ENCODE measurements at places on chromosomes 3 and 15.

DNA sequence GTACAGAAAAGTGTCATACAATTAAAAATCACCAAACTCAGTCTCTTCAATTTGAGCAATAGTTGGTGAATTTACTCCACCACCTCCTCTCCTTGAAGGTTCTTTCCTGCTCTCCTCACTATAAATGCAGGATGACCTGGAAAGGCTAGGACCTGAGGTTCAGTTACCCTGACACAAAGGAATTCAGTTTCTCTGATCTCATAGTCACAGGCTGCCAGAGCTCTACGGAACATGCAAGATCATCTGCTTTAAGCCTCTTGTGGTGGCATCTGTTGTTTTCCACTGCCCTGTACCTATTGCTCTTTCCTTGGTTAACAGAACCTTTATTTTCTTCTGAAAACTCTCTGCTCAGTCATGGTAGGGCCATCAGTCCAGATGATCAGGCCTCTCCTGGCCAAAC, 4.9 kb upstream of the TP63 start:
- no peak for DNase-seq

DNA sequence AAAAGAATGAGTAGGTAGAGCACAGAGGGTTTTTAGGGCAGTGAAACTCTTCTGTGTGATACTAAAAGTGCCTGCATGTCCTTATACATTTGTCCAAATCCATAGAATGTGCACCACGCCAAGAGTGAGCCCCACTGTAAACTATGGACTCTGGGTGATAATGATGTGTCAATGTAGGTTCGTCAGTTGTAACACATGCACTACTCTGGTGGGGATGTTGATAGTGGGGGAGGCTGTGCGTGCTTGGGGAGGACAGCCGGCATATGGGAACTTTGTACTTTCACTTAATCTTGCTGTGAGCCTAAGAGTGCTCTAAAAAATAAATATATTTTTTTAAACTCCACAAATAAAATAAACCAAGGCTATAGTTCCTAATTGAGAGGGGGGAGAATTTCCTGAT, 319.2 kb downstream of the SHQ1 start:
- no peak for DNase-seq

DNA sequence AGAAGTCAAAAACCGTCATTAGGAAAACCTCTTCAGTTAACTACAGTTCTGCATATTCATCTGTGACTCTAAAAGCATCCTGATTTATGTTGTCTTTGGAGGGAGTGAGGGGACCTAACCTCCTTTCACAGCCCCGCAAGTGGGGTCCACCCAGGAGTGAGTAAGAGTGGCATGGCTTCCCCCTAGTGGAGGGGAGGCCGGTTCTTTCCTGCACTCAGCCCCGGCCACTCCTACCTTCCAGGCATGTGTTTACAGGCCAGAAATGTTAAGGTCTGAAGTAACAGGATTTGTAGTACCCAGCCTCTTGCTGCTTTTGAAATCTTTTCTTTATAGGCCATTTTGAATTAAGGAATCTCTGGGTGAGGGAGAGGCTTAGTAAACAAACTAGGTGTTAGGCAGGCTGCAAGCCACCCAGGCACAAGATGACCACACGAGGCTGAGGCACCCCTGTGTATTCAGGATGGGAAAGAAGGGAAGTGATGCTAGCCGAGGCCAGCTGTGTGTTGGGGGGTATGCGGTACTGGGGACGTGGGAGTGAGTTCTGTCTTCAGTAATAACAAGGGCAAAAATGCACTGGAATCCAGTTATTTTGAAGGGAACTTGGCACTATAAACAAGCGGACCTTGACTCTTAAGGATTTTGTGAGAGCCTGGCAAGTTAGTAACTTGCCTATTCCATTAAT, 50.5 kb downstream of the CTDSPL start:
- no peak for DNase-seq

GRCh38 chr3:61857297-61857696, 295.9 kb downstream of the PTPRG start:
- no peak for DNase-seq

DNA sequence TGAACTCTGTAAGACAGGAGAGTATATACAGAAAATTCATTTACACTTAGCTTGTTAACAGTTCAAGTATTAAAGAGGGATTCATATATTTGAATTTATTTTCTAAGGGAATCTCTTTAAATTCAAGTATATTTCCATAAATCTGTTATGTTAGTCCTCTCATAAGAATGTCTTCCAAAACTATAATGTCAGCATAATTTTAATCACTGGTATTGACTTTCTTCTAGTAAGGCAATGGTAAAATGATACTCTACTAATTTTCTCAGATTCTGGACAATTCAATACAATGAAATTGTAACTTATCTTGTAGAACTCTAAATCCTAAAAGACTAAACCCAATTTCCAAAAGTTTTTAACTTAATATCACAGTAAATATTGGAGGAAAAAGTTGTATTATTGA, 66.3 kb upstream of the EPHA6 start:
- no peak for DNase-seq

GRCh38 chr3:17969244-17969643, 226.8 kb upstream of the TBC1D5 start:
- DNase-seq = no peak

- DNase-seq = no peak
Observed at GRCh38 chr3:31974471-31974870, 6.6 kb downstream of the OSBPL10 start.

DNA sequence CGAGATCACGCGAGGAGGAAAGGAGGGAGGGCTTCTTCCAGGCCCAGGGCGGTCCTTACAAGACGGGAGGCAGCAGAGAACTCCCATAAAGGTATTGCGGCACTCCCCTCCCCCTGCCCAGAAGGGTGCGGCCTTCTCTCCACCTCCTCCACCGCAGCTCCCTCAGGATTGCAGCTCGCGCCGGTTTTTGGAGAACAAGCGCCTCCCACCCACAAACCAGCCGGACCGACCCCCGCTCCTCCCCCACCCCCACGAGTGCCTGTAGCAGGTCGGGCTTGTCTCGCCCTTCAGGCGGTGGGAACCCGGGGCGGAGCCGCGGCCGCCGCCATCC, 1.1 kb upstream of the SETD5 start:
- peak; percentile 98 for DNase-seq

GRCh38 chr3:5126586-5126985, 4.5 kb downstream of the ARL8B start:
- DNase-seq = peak; percentile 51

GRCh38 chr3:194661946-194662345, 10.0 kb downstream of the LSG1 start:
- no peak for DNase-seq

GRCh38 chr3:7520059-7520458, 659.1 kb downstream of the GRM7 start:
- no peak for DNase-seq

DNA sequence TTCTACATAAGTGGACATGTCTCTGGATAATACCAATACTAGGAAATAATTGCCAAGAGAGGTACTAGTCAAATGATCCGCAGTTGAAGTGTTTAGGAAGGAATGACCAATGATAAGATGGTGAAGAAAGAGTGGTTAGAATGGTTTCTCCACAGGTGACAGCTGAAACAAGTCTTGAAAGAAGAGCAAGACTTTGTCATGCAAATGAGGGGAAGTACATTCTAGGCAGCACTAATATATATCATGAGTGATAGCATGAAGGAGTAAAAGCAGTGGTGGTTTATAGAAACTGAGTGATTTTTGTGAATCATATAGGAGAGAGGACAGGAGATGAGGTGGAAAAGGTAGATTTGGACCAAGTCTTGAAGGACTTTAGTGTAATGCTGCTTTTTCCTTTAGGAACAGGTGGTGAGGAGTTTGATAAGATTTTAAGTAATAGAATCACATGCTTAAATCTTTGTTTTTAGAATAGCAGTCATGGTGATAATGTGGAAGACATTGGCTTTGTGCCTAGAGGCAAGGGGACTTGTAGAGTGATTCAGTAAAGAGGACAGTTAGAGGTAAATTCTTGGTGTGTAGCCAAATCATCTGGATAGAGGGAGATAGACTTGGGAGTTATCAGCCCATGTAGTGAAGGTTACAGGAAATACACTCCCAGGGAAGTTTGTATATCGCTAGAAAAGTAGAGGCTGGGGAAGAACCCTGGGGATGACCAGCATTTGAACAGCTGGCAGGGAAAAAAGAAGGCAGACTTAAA, 31.9 kb downstream of the SLMAP start:
- DNase-seq = no peak

DNA sequence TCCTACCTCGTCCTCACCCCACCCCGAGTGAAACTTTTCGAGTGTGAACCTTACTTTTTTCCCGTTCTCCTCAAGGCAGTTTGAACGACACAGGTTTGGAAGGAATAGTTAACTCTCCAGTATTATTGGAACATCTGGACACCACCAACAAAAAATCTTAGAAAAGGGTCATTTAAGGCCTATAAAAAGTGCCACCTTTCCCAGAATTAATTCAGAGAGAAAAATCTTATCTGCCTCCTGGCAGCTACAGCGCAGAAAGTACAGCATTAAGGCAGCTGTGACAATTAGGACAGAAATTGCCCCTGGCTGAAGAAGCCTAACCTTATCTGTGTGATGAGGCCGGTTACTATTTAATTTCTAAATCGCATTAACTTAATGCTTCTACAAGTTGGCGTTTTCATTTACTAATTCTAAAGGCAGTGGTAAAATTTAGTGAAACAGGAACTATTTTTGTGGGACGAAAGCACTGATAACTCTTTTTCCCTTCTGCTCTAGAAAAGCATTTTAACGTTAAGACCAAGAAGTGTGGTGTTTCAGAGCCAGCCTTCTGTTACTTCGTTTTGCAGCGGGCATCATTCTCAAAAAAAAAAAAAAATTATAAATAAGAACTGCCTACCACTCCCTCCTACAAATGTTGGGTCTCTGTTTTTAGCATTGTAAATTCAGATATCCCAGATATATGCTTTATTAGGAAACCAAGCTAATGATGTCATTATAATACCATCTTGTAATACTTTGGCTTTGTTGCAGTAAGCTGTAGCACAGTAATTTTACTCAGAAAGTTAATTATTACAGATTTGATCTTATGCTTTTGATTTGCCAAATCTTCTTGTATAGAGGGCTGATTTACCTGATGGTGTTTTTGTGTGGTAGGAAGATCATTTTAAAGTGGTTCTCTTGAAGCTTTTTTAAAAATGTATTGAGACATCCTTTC, 1.4 kb downstream of the ATP11B start:
- peak; percentile 28 for DNase-seq

DNA sequence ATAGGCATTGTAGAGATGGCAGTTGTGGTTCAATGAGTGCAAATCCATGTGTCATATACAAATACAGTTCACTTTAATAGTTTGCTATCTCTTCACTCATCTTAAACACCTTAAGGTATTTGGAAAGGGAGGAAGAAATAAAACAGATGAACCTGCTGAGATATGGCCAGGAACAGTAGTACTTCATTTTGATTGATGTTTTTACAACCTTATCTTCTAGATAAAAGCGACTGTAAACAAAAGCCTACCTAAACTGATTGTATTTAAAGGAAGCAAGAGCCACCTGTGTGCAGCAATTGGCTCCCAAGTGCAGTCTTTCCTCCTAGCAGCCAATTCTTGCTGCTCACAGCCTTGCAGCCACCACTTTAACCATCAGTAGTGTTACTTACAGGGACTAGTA, 217.7 kb downstream of the CDIN1 start:
- no peak for DNase-seq

DNA sequence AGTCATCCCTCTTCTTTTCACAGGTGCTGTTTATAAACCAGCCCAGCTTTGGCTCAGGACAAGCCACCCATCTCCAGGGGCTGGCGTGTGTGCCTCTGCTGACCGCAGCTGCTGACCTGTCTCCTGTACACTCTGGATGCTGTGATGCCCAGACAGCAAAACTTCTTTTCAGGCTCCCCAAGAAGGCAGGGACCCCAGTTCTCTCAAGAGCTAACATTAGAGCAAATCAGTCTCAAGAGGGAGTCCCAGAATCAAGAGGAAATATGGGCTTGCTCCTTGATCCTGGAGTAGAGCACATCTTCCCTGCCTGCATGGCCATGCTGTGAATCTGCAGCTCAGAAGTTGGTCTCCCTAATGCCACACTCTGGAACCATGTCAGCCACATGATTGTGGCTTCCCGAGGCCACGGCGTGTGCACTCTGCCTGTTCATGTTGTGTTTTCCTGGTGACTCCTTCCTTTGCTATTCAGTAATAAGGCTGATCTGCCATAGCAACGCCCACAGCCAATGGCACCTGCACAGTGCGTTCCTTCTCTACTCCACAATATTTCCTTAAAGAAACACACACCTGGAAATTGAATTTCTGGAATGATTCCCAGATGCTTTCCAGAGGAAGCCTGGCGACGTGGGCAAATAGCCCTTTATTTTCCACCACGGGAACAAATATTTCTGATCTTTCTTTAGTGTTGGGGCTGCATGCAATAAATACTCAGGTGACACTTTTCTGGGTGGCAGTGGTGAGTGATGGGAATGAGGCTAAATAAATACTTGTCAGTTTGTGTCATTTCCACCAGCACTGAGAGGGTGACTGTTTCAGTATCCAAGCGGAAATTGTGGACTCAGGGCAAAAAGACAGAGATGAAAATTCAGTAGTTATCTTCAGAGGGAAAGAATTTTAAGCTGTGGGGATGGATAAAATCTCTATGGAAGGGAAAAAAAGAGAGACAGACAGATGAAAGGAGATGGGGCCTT, 21.9 kb upstream of the THSD4 start:
- DNase-seq = no peak

DNA sequence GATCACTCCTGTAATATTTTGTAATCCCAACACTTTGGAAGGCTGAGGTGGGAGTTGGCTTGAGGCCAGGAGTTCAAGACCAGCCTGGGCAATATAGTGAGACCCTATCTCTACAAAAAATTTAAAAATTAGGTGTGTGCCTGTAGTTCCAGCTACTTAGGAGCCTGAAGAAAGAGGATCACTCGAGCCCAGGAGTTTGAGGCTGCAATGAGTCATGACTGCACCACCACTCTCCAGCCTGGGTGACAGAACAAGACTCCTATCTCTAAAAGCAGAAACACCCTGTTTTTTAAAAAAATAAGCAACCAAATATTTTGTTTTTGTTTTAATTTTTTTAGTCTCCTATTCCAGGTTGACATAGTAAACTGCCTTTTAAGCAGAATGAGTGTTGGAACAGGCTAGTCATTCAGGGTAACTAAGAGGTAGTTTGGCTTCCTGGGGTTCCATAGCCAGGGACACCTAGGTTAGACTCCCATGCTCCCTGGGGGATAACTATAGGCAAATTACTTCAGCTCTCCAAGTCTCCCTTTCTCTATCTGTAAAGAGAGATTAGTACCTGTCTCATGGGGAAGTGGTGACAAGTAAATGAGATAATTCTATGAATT, 114.6 kb upstream of the C15orf61 start:
- DNase-seq = no peak

DNA sequence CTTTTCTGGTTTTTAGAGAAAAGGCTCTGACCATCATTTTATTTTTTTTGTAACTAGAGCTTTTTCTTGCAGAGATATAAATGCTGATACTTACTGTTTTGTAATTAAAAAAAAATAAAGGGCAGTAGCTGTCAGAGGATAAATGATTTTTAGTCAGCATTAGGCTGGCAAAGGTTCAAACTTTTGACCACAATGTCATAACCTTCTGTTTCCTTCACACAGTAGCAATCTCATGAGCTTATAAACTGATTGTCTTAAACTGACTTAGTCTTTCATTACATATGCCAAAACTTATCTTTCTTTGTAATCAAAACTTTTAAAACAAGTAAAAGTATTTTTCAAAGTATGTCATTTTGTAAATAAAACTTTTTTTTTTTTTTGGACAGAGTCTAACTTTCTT, 841.9 kb downstream of the OTOL1 start:
- no peak for DNase-seq

- no peak for DNase-seq
Observed at GRCh38 chr3:82081351-82081750, 319.9 kb upstream of the GBE1 start.

GRCh38 chr15:64934023-64934422, 22.3 kb downstream of the ANKDD1A start:
- no peak for DNase-seq

- no peak for DNase-seq
Observed at GRCh38 chr15:68816158-68816557, 4.5 kb downstream of the ANP32A start.

- DNase-seq = peak; percentile 75
Observed at GRCh38 chr3:197501879-197502620, 53.7 kb downstream of the BDH1 start.

All from NB4 (cell line).